ENCODE measurements at places on chromosomes 3 and 15.

DNA sequence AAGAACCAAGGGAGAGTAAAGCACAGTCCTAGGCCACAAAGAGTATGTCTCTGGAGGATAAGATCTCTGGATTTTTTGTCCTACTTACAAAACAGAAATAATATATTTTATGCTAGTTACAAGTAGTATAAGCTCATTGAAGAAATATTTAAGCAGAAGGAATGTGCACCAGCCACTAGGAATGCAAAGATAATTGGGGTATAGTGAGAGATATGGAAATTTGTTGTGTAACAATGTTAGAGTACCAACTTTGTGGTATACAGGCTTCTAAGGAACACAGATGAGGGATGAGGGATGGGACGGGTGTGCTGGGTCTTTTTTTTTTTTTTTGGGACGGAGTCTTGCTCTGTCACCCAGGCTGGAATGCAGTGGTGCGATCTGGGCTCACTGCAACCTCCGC lies 26.5 kb downstream of the AKAP13 start:
- no peak for DNase-seq

- no peak for DNase-seq
Observed at GRCh38 chr3:72951259-72951722, 45.3 kb upstream of the PPP4R2 start.

GRCh38 chr3:43742920-43743319 lies 52.2 kb downstream of the ABHD5 start:
- DNase-seq, result no peak

DNA sequence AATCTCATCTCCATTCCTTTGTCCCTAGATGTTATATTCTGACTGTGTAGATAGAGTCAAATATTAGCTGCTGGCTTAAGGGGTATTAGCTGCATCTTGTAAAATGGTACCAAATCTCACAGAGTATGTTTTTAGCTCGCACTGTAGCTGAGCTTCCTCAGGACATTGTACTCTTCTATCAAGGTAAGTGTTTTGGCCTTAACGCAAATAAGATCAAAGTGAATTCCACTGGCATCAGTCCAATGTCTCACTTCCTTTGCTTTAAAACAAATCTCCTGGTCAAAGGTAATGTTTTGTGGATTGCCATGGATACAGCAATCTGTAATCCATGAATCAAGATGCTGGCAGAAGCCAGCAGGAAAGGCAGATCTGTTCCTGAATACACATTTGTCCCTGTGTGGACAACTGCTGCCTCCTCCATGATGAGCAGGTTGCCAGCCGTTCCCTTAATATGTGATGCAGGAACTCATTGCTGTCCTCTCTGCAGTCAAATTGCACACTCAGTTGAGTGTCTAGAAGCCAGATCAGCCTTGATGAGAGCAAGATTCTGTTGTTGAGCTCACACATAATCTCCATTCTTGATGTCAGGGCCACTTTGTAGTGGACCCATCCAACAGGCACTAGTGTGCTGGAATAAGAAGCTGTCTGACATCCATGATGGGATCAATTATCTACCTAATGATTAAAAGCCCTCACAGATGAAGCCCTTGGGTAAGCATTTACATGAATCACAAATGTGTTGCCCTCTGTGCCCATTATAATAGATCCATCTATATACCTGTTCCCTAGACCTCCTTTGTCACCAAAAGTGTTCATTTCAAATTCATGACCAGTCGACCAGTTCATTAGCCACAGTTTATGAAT lies 96.6 kb upstream of the AGTR1 start:
- no peak for DNase-seq

- DNase-seq, result no peak
Observed at GRCh38 chr3:26997226-26997625, 372.0 kb downstream of the NEK10 start.

GRCh38 chr15:86060674-86061073 lies 19.0 kb upstream of the AGBL1 start:
- no peak for DNase-seq

GRCh38 chr3:123421353-123422174 lies 27.3 kb downstream of the ADCY5 start:
- DNase-seq, result no peak

GRCh38 chr3:82883072-82883471 lies 1121.6 kb upstream of the GBE1 start:
- no peak for DNase-seq

DNA sequence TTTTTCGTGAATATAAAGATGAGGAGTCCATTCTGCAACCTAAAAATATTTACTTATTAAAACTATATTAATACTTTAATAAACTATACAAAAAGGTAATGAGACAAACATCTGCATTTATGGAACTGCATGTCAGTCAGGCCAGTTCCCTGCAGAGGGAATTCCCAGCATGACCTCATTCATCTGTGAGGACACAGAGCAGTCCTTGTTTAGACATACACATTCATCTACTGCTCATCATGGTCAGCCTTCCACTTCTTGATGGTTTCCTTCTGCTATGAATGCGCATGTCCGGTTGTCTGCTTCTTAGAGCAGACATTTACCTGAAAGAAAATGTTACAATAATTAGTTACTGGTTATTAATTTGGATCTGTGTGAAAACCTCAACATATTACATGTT lies 3.3 kb upstream of the ACTR8 start:
- no peak for DNase-seq

- no peak for DNase-seq
Observed at GRCh38 chr3:17431004-17431403, 311.4 kb downstream of the TBC1D5 start.

DNA sequence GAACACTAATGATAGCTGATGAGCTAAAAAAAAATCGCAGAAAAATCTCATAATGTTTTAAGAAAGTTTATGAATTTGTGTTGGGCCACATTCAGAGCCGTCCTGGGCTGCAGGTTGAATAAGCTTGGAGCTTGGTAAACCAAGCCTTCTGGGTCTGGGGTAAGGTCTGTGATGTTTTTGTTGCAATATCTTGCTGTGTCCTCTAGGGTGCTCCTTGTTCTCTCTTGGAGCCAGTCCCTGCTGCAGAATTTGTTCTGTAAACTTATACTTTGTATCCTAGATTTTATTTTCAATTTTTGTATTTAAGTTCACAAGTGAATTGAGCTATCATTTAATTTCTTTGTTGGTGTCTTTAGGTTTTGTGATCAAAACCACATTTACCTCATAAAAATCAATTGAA lies 143.7 kb downstream of the NR1D2 start:
- DNase-seq, result no peak

GRCh38 chr15:101037090-101037830 lies 118.1 kb downstream of the LRRK1 start:
- no peak for DNase-seq

DNA sequence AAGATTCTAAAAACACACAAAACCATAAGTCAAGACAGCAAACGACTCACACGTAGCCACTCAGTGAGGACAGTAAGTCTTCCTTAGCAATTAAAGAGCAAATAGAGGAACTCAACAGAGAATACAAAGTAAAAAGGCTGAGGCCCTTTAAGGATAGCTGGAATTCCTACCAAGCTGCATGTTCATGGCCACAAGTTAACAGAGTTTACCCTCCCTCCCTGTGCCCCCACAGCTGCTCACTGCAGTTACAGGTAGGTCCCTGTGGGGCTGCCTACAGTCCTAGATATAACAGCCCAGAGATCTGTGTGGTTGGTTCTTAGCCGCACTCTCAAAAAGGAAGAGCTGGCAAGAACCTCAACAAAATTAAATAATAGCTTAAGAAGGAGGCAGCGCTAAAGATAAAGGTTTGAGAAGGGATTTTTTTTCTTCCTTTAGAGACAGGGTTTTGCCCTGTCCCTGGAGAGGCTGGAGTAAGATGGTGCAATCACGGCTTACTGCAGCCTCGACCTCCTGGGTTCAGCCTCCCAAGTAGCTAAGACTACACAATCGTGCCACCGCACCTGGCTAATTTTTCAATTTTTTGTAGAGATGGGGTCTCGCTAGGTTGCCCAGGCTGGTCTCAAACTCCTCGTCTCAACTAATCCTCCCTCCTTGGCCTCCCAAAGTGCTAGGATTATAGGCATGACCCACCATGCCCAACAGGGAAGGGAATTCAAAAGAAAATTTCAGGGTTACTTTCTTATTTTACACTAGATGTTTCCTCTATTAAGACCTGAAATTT lies 19.3 kb downstream of the SFMBT1 start:
- DNase-seq, result no peak

- no peak for DNase-seq
Observed at GRCh38 chr3:187951452-187952190, 202.3 kb upstream of the LPP start.

GRCh38 chr3:184323696-184324095 lies 9.3 kb downstream of the EIF4G1 start:
- DNase-seq, result no peak

DNA sequence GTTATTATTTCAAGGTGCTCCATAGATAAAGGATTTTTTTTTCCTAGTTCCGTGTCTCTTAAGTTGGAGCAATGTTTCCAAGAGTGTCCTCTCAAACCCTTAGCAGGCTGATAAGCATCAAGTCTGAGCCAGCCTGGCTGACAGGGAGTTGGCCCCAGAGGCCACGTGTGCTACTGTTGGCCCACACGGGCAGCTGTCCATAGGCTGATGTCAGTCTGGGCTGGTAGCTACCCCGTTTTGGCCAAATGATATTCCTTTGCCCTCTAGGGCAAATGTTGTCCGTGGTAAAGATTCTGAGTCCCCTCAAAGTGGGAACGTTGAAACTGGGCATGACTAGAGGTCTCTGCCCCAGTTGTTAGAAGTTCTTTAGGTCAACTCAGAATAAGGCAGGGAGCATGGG lies 99.4 kb downstream of the FLNB start:
- DNase-seq, result no peak

DNA sequence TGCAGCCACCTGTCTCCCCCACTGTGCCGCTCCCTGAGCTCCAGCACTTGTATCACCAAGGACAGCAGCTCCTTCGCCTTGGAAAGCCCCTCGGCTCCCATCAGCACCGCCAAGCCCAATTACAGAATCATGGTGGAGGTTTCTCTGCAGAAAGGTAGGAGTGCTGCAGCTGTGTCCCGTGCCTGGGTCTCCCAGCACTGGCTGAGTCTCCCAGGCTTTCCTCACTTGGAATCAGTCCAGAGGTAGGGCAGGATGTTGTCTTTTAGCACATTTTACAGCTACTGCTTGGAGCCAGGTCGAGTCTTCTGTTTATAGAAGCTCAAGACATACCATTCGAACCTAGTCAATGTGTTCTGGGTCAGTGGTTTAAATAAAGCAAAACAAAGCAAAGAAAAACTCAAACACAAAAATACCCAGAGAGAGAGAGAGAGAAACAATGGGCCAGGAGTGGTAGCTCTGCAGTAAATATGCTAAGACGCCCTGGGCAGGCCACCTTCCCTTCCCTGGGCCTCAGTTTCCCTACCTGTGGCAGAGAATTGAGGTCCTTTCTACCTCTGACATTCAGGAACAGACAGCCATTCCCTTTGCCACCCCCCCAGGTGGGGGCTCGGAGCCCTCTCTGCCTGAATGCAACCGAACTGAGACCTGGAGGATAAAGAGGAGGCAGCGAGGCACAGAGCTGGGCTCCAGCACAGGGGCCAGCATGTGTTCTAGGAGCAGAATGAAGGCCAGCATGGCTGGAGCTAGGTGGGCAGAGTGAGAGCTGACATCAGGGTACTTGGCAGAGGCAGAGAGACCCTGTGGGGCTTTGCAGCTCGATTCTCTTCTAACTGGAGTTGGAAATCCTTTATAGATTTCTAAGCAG lies 44.1 kb downstream of the STARD5 start:
- DNase-seq, result no peak

GRCh38 chr3:72288955-72289691 lies 504.2 kb upstream of the PROK2 start:
- DNase-seq, result peak; percentile 18

GRCh38 chr15:64247906-64248541 lies 85.2 kb upstream of the PPIB start:
- peak; percentile 14 for DNase-seq

- no peak for DNase-seq
Observed at GRCh38 chr3:11559816-11560633, 83.7 kb downstream of the VGLL4 start.

- DNase-seq, result no peak
Observed at GRCh38 chr15:42724276-42724675, 12.7 kb downstream of the CDAN1 start.

GRCh38 chr3:18419232-18419631 lies 5.9 kb downstream of the SATB1 start:
- DNase-seq, result no peak

- no peak for DNase-seq
Observed at GRCh38 chr15:98009169-98009568, 48.7 kb downstream of the ARRDC4 start.

- DNase-seq, result no peak
Observed at GRCh38 chr3:193641440-193641775, 48.4 kb downstream of the OPA1 start.

DNA sequence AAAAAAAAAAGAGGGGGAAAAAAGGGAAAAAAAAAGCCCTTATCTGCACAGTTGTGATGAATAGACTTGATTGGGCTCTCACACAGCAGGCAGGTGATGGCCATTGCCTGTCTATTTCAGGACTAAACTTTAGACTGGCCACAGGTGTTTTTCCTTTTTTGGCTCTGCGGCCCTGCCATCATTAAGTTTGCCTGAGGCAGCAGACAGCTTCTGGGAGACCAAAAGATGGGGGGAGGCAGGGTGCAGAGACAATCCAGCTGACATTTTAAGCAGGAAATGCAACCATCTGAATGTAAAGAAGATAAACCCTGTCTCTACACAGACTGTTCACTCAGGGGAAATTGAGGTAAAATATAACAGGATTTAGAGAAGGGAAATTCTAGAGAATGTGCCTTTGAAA lies 295.0 kb upstream of the KCNH8 start:
- DNase-seq, result no peak

DNA sequence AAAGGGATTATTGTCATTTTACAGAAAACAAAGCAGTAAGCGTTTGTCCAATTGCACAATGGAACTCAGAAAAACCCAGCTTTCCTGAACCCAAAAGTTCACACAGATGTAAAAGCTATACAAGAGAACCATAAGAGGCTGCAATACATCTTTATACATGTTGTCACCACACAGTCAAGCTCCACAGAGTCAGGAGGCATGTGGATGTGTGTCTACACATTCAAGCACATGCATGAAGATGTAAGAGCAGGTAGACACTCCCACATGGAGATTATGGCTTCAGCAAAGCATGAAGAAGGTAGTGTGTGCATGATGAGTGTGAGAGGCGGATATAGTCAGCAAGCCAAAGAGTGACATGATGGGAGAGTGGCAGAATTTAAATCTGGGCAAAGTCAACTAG lies 124.7 kb upstream of the THBS1 start:
- DNase-seq, result no peak

DNA sequence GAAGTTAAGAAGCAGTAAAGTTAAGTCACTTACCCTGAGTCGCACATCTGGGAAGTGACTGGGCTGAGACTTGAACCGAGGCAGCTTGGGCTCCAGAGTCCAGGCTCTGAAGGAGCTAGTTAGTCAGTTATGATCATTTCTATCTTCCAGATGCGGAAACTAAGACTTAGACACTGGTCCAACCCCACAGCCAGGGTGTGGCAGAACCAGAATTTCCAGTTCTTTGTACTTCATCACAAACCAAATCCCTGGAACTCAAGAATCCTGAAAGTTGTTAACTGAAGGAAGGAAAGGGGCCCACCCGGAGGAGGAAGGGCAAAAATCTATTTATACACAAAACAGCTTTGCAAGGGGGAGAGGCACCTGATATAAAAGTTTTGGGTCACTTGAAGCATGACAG lies 389.9 kb downstream of the SHQ1 start:
- no peak for DNase-seq

- no peak for DNase-seq
Observed at GRCh38 chr3:40637906-40638305, 113.1 kb downstream of the ZNF621 start.
